Endothelial cell (in vitro differentiated cells): ENCODE measurements at places on chromosomes 5 and 9.
A peak's percentile ranks its signal among the peaks of the same experiment; 100 is the strongest.

GRCh38 chr5:124377386-124377785, 369.1 kb downstream of the ZNF608 start:
- no peak for DNase-seq

GRCh38 chr5:73213566-73213998, 40.6 kb downstream of the TMEM174 start:
- DNase-seq, result no peak

DNA sequence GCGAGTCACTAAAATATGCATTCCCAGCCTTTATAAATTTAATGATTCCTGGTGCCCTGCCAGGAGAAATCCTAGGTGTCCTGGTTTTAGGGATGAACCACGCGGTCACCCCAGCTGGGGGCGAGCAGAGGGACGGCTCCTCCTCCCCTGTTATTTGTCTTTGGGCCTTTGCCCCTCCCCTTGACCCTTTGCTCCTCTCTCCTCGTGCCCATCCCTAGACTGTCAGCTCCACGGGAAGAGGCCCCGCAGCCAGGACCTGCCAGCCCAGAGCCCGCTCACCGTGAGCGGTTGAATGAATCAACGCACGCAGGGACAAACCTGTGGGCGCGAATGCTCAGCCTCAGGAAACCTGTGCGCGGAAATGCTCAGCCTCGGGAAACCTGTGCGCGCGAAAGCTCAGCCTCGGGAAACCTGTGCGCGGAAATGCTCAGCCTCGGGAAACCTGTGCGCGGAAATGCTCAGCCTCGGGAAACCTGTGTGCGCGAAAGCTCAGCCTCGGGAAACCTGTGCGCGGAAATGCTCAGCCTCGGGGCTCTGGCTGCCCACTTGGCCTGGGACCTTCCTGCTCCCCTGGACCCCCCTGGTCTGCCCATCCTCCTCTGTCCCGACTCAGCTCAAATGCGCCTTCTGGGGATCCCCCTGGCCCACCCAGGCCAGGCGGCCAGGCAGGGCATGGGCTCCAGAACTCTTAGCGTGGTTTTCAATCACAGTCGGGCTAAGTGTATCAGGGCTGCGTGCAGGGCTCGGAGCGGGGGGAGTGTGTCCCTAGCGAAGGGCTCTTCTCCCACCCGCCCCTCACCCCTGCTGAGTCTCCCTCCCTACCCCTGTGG, 140.5 kb upstream of the COL5A1 start:
- no peak for DNase-seq

DNA sequence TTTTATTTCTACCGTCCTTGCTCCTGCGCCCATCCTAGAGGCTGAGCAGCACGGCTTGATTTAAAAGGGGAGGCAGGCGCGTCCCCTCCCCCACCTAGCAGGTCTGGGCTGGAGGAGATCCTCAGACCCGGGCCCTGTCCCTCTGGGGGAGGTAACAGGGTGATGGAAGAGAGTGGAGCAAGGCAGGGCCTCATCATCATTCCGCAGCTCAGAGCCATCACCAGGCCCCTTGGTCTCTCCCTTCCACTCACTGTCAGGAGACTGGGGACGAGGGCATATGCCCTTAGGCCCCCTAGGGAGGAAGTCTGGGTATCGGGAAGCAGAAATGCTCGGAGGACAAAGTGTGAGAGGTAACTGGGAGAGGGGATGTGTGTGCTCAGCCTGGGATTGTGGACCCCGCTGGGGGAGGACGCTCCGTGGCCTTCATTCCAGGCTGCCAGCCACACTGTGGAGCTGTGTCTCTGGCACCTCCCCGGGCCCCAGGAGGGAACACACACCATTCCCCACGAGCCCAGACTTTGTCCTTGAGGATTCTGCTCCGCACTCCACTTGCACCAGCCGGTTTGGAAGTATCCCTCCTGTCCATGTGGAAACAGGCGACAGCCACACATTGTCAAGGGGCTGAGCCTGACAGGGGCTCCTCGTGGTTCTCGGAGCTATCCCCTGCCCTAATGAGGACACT, 761 bp downstream of the REEP2 start:
- no peak for DNase-seq

DNA sequence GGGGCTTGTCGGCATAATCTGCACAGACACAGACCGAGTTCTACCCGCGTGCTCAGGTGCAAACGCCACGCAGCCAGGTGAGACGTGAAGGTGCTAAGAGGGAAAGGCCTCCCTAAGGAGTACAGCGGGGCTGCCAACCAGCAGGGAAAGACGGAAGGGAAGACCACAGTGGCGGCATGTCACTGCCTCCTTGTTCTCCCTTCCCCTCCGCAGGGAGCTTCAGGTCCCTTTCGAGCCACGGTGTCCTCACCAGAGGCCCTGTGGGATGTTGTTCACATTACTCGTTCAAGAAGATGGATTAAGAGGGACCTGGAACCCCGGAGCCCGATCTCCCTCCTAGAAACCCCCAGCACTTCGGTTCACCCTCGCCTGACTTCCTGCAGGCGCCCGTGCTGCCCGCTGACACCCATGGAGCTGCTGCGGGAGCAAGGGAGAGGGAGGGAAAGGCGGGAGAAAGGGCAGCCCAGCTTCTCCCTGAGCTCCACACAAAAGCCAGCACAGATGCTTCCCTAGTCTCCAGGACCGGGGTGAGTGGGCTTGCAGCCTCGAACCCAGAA, 686 bp downstream of the BRD9 start:
- peak; percentile 30 for DNase-seq

DNA sequence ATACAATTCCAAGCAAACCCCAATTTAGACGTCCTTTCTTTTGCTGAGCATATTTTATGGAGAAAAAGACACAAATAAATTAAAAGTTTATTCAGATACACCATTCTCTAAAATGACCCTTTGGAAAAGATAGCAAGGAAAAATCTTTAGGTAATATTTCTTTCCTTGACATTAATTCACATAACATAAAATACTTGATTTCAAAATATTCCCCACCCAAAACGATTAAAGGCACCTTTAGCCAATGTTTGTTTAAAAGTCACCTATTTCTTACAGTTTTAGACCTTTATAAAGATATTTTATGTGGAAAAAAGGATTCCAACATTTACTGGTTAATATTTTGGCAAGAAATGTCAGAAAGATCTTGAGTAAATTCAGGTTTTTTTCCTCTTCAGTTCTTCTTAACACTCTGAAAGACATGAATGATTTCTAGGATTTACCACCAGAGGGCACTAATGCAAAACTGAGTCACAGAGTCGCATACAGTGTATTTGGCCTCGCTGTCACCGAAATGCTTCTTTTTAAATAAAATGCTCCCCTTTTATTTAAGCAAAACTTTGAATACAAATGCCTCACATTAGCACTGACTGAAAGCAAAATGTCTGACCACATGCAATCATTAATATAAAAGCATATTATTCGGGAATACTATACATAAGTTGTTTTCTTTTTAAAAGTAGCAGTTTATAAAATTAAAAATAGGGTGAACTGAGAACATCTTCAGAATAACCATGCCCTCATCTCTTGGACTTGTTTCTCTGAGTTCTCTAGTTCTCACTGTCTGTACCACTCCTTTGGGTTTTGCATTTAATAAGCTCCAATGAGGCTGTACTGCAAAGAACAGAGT, 122.5 kb downstream of the SLC1A3 start:
- no peak for DNase-seq

DNA sequence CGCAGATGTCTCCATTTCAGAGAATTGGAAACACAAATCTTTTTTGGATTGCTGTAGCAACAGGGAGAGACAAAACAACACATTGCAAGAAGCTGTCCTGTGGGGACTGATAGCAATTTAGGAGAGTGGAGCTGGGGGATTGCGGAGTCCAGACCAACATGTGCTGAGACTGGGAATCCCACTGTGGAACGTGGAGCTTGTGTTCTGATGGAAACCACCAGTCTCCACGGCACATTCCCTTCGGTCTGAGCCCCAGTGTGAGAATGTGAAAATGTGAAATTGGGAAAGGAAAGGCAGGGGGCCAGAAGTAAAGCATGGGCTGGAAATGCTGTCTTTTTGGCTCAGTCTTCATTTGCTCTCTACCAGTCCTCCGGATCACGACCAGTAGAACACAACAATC, 348.8 kb upstream of the TNC start:
- DNase-seq, result no peak

- DNase-seq, result no peak
Observed at GRCh38 chr9:136185596-136186366, 19.1 kb downstream of the LHX3 start.

- DNase-seq, result no peak
Observed at GRCh38 chr9:20742833-20743232, 58.8 kb downstream of the FOCAD start.

- DNase-seq, result no peak
Observed at GRCh38 chr9:122815544-122815943, 12.8 kb downstream of the PDCL start.

DNA sequence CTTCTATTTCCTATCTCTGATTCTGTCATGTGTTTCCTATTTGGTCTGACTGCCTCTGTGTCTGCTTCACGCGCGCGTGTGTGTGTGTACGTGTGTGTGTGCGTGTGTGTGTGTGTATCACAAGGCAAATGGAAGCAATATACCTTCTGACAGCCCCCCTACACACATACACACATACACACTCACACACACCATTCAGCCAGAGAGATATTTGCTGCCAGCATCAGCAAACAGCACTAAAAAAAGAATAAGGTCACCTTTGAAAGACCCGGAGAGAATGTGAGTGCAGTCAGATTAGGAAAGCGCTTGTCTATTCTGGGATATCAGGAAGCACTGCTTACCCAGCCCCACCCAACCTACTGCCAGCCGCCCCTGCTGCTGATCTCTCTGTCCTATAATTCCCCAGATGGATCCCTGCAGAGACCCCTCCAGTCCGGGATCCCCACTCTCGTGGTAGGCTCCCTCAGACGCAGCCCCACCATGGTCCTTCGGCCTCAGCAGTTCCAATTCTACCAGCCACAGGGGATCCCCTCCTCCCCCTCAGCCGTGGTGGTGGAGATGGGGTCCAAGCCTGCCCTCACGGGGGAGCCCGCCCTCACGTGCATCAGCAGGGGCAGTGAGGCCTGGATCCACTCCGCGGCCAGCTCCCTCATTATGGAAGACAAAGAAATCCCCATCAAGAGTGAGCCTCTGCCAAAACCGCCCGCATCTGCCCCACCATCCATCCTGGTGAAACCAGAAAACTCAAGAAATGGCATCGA, 45.7 kb downstream of the PLAC8L1 start:
- DNase-seq, result no peak

GRCh38 chr9:126692759-126693427, 79.2 kb downstream of the LMX1B start:
- DNase-seq, result no peak

- no peak for DNase-seq
Observed at GRCh38 chr9:97348871-97349270, 41.4 kb downstream of the CCDC180 start.

GRCh38 chr5:168481330-168481788, 4.9 kb upstream of the RARS1 start:
- DNase-seq, result no peak

DNA sequence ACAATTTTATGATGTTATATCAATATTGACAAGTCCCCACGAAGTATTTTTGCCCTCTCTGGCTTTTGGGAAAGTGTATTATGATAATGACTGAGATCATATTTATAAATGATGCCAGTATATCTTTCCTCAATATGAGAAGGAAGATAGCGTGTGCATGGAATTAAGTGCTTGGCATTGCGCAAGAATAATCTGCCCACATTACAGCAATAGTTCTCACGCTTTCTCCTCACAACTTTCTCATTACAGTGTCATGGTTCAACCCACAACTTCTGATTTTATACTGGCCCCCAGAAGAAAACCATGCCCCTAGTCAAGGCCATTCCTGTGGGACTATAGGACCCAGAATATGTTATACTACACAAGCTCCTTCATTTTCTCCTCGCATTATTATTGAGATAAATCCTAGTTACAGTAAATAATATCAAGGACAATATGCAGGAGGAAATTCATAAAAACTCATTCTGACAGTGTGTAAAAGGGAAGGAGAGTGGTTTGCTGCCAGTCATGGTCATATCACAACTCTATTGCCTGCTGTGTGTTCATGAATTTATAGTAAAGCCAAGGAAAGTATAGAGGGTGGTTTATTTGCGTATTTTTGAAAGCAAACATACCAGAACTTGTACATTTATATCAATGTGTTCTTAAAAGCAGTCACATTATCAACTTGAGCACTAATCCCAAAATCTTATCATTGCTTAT, 114.1 kb downstream of the PIK3R1 start:
- no peak for DNase-seq

DNA sequence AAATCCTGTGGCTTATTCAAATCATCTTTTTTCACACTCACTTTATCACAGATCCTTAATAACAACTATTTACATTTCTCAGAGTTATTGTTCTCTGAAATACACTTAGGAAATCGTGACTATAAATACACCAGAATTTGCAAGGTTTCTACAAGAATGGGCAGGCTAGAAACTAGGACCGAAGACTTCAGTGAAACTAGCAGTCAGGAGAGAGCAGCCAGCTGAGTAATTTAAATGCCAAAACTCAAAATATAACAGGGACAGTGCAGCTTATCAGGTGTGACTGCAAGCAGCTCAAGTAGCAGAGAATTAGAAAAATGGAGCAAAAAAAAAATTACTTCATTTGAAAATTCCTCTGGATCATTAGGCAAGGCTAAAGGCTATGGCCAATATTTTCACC, 719.3 kb upstream of the ZNF608 start:
- DNase-seq, result no peak

DNA sequence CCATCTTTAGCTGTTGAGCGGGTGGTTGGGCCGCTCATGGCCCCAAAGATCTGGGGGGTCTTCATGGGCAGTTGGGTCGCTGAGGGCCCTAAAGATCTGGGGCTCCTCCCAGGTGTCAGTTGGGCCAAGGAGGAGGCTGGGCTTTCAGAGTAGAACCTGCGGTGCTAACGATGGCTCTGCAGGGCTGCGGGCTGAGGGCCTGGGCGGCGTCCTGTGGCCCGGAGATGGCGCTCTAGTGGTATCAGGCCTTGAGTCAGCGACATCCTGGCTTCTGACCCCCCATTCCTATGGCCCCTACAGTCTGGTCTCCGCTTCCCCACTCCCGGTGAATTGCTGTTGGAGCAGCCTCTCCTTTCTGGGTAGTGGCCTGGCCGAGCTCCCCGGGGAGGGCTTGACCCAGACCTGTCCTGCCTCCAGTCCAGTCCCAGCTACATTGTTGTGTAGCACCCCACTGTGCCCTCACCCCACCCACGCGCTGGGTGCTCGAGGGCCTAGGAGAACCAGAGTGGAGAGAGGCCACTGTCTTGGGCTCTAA, 640 bp downstream of the C5orf58 start:
- DNase-seq, result no peak

GRCh38 chr9:31639451-31639850, 745.0 kb upstream of the ACO1 start:
- no peak for DNase-seq

DNA sequence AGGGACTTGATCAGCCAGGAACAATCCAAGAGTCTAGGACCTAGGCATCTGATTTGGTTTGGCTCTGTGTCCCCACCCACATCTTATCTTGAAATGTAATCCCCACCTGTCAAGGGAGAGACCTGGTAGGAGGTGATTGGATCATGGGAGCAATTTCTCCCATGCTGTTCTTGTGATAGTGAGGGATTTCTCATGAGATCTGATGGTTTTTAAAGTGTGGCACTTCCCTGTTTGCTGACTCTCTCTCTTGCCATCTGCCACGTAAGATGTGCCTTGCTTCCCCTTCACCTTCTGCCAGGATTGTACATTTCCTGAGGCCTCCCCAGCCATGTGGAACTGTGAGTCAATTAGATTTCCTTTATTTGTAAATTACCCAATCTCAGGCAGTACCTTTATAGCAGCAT, 201.7 kb upstream of the ACTBL2 start:
- DNase-seq, result no peak
